Naive thymus-derived CD4-positive, alpha-beta T cell (primary cell): ENCODE measurements at places on chromosomes 12 and 14. TPM values are rescaled to one million over a fixed set of nuclear protein-coding genes. Genes with fewer than 3 reads are reported as not detected.

ANKS1B gene
- total RNA-seq: 0.28 and 0.97 TPM in 2 replicates

CLEC9A gene
- not detected for total RNA-seq

LRRC9 gene
- total RNA-seq: not detected in 2 replicates

DERA gene
- total RNA-seq: 10.9 TPM

PACS2 gene
- total RNA-seq: 69.2 TPM

SLC8A3 gene
- total RNA-seq: 0.28 and 0.31 TPM in 2 replicates

GRCh38 chr12:57159311-57159710 lies 11.9 kb upstream of the LRP1-AS start:
- H3K27me3 ChIP-seq: no peaks in the 10 kb centered on the region
- H3K36me3 ChIP-seq: no peaks in the 10 kb centered on the region
- no peak overlapping the region for H3K4me3 ChIP-seq
- no peaks in the 10 kb centered on the region for H3K4me1 ChIP-seq
- DNase-seq: no peak
- no peak overlapping the region for H3K27ac ChIP-seq

GRCh38 chr12:12779007-12779406 lies 6.5 kb upstream of the APOLD1 start:
- no peaks in the 10 kb centered on the region for H3K27me3 ChIP-seq
- H3K4me1 ChIP-seq: no peaks in the 10 kb centered on the region
- H3K36me3 ChIP-seq: no peaks in the 10 kb centered on the region
- H3K27ac ChIP-seq: no peak overlapping the region
- H3K4me3 ChIP-seq: no peak overlapping the region

DNA sequence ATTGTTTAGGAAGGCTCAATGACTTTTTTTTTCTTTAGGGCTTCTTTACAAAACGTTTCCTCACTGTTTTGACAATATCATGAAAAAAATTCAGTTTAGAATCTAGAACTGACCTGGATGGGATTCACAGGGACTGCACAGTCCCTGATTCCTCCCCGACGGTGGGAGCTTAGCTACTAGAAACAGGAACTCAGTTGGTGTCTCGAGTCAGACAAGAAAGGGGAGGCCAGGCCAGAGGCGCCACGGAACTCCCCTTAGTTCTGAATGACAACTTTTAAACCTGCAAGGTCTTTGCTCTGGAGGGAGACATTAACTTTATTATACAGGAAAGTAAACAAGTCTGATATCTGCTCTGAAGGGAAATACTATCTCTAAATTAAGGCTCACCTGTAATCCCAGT lies 45.4 kb upstream of the SRP54 start:
- H3K4me1 ChIP-seq: no peaks in the 10 kb centered on the region
- no peak overlapping the region for H3K4me3 ChIP-seq
- no peak for DNase-seq
- no peaks in the 10 kb centered on the region for H3K36me3 ChIP-seq
- H3K27ac ChIP-seq: no peak overlapping the region
- no peaks in the 10 kb centered on the region for H3K27me3 ChIP-seq

- no peaks in the 10 kb centered on the region for H3K36me3 ChIP-seq
- no peaks in the 10 kb centered on the region for H3K27me3 ChIP-seq
- no peaks in the 10 kb centered on the region for H3K4me1 ChIP-seq
- no peak for DNase-seq
- no peak overlapping the region for H3K4me3 ChIP-seq
- H3K27ac ChIP-seq: no peak overlapping the region
These were observed 488.5 kb downstream of the LRFN5 start for GRCh38 chr14:42095155-42095554.

GRCh38 chr14:90805662-90806540 lies 10.3 kb downstream of the TTC7B start:
- H3K4me3 ChIP-seq: no peak overlapping the region
- no peak for DNase-seq
- no peaks in the 10 kb centered on the region for H3K36me3 ChIP-seq

GRCh38 chr14:37606678-37607077 lies 11.2 kb downstream of the TTC6 start:
- no peak overlapping the region for H3K4me3 ChIP-seq
- H3K27me3 ChIP-seq: no peaks in the 10 kb centered on the region
- no peak overlapping the region for H3K27ac ChIP-seq

GRCh38 chr14:77088645-77089044 lies 9.4 kb upstream of the CIPC start:
- H3K27me3 ChIP-seq: no peaks in the 10 kb centered on the region
- no peak for DNase-seq
- no peak overlapping the region for H3K4me3 ChIP-seq
- H3K4me1 ChIP-seq: no peaks in the 10 kb centered on the region
- H3K36me3 ChIP-seq: no peaks in the 10 kb centered on the region
- no peak overlapping the region for H3K27ac ChIP-seq

GRCh38 chr12:50922820-50923219 lies 29.5 kb upstream of the HIGD1C start:
- no peaks in the 10 kb centered on the region for H3K4me1 ChIP-seq
- DNase-seq: no peak
- H3K27me3 ChIP-seq: no peaks in the 10 kb centered on the region
- no peak overlapping the region for H3K27ac ChIP-seq

GRCh38 chr12:1705774-1706631 lies 15.1 kb downstream of the ADIPOR2 start:
- H3K4me1 ChIP-seq: peaks cover 15% of the 10 kb centered on the region
- H3K27ac ChIP-seq: no peak overlapping the region
- no peaks in the 10 kb centered on the region for H3K27me3 ChIP-seq
- DNase-seq: no peak
- H3K36me3 ChIP-seq: no peaks in the 10 kb centered on the region

DNA sequence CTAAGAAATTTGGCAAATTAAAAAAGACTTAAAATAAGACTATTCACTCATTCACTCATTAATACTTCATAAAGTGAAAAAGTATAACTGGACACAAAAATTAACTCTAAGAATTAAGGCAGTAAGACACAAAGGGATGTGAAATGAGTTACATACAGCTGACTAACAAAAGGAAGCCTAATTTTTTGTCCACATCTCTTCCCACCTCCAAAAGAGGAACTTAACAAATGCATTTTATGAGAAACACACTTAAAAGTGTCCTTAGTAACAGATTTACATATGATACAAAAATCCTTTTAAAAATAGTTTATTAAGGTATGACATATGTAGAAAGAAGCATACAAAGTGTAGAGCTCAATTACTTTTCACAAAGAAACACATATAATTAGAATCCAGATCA lies 88.9 kb downstream of the NUMB start:
- H3K27me3 ChIP-seq: no peaks in the 10 kb centered on the region
- no peaks in the 10 kb centered on the region for H3K4me1 ChIP-seq
- H3K36me3 ChIP-seq: no peaks in the 10 kb centered on the region
- no peak overlapping the region for H3K27ac ChIP-seq
- no peak overlapping the region for H3K4me3 ChIP-seq

DNA sequence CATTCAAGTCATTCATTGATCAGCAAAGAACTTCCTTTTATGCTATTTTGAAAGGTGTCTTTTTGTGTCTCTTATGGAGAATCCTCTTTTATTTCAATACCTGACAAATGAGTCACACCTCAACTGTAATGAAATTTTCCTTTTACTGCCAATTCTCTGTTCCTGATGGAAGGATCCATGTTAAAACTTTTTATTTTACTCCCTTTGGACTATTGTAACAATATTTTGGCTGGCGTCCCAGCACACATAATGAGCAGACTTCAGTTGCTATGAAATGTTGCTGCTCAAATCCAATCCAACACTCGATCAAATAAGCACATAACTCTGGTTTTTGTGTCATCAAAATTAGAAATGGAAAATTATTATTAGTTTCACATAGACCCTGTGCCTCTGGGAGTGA lies 21.9 kb upstream of the SLC15A5 start:
- no peak for DNase-seq
- H3K4me3 ChIP-seq: no peak overlapping the region
- H3K4me1 ChIP-seq: no peaks in the 10 kb centered on the region
- H3K36me3 ChIP-seq: no peaks in the 10 kb centered on the region
- no peak overlapping the region for H3K27ac ChIP-seq
- H3K27me3 ChIP-seq: no peaks in the 10 kb centered on the region

GRCh38 chr14:25371068-25371467 lies 321.1 kb upstream of the STXBP6 start:
- H3K4me1 ChIP-seq: no peaks in the 10 kb centered on the region
- no peaks in the 10 kb centered on the region for H3K36me3 ChIP-seq
- H3K27ac ChIP-seq: no peak overlapping the region
- no peak overlapping the region for H3K4me3 ChIP-seq
- H3K27me3 ChIP-seq: no peaks in the 10 kb centered on the region

GRCh38 chr14:36317650-36318049 lies 2.8 kb downstream of the MBIP start:
- no peak overlapping the region for H3K27ac ChIP-seq
- peaks cover 8% of the 10 kb centered on the region for H3K36me3 ChIP-seq
- DNase-seq: no peak
- no peak overlapping the region for H3K4me3 ChIP-seq
- H3K4me1 ChIP-seq: peaks cover 4% of the 10 kb centered on the region

- no peaks in the 10 kb centered on the region for H3K36me3 ChIP-seq
- DNase-seq: no peak
- no peaks in the 10 kb centered on the region for H3K4me1 ChIP-seq
- H3K4me3 ChIP-seq: no peak overlapping the region
These were observed 32.8 kb downstream of the KIF26A start for GRCh38 chr14:104171029-104171697.

DNA sequence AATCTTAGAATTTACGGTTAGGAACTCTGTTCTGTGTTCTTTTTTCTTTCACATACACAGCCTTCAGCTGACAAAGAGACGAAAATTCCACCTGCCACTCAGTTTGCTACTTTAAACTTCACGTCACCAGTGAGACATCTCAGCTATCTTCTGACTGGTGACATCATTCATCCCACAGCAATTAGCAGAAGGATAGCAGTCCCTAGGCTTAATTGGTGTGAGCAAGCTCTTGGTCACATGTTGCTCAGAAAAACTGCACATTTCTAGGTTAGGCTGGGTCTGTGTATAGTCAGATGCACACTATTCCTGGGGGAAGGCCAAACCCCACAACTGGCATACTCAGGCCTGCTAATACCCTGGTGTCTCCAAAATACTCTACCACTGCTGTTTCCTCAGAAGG lies 23.9 kb downstream of the SLC7A7 start:
- DNase-seq: no peak
- no peak overlapping the region for H3K27ac ChIP-seq
- no peaks in the 10 kb centered on the region for H3K36me3 ChIP-seq
- H3K4me1 ChIP-seq: no peaks in the 10 kb centered on the region
- no peaks in the 10 kb centered on the region for H3K27me3 ChIP-seq
- no peak overlapping the region for H3K4me3 ChIP-seq

GRCh38 chr14:106069804-106070625 lies 543.6 kb downstream of the TMEM121 start:
- no peaks in the 10 kb centered on the region for H3K27me3 ChIP-seq
- H3K4me3 ChIP-seq: no peak overlapping the region
- no peak overlapping the region for H3K27ac ChIP-seq
- no peaks in the 10 kb centered on the region for H3K4me1 ChIP-seq
- H3K36me3 ChIP-seq: no peaks in the 10 kb centered on the region
- no peak for DNase-seq

DNA sequence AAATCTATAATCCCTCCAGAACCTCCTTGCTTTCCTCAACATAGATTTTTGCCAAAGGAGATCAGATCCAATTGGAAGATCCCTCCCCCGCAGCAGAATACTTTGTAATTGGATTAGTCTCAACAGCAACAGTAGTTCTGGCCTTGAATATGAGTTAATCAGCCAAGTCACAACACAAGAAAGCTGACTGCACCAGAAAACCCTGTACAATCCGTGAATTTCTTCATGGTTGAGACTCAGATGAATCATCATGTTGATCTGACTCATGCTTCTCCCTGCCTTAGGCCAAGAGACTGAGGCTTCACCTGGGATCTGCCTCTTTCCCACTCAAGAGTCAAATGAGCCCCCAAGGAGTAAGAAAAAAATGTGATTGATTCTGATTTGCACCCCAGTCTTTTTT lies 3.0 kb upstream of the METTL17 start:
- no peak for DNase-seq
- H3K27ac ChIP-seq: no peak overlapping the region
- H3K27me3 ChIP-seq: no peaks in the 10 kb centered on the region
- peaks cover 16% of the 10 kb centered on the region for H3K4me1 ChIP-seq
- H3K4me3 ChIP-seq: no peak overlapping the region
- H3K36me3 ChIP-seq: no peaks in the 10 kb centered on the region

GRCh38 chr14:81521356-81521755 lies 12.3 kb downstream of the SEL1L start:
- no peak for DNase-seq
- no peaks in the 10 kb centered on the region for H3K27me3 ChIP-seq
- no peak overlapping the region for H3K4me3 ChIP-seq
- H3K4me1 ChIP-seq: peaks cover 18% of the 10 kb centered on the region
- H3K36me3 ChIP-seq: peaks cover 7% of the 10 kb centered on the region

GRCh38 chr14:54727929-54728328 lies 161.0 kb downstream of the SAMD4A start:
- DNase-seq: no peak
- no peak overlapping the region for H3K4me3 ChIP-seq
- peaks cover 6% of the 10 kb centered on the region for H3K4me1 ChIP-seq
- H3K36me3 ChIP-seq: no peaks in the 10 kb centered on the region
- peaks cover 3% of the 10 kb centered on the region for H3K27me3 ChIP-seq
